ENCODE measurements at places on chromosomes 7 and 10.
A peak's percentile ranks its signal among the peaks of the same experiment; 100 is the strongest.

GRCh38 chr10:121928528-121928884, 675 bp upstream of the ATE1 start:
- no peak for DNase-seq
- H3K4me3 ChIP-seq, result peak overlapping the region; percentile 100
- no peaks in the 10 kb centered on the region for H3K27me3 ChIP-seq
- no peaks in the 10 kb centered on the region for H3K36me3 ChIP-seq
- peaks cover 4% of the 10 kb centered on the region for H3K4me1 ChIP-seq

GRCh38 chr10:130576427-130576826, 440.2 kb downstream of the GLRX3 start:
- DNase-seq, result no peak
- H3K4me1 ChIP-seq, result no peaks in the 10 kb centered on the region
- H3K4me3 ChIP-seq, result no peak overlapping the region
- H3K36me3 ChIP-seq, result no peaks in the 10 kb centered on the region
- no peaks in the 10 kb centered on the region for H3K27me3 ChIP-seq
- no peak overlapping the region for H3K27ac ChIP-seq

- no peak overlapping the region for H3K27ac ChIP-seq
- no peaks in the 10 kb centered on the region for H3K4me1 ChIP-seq
- no peak for DNase-seq
- peaks cover 4% of the 10 kb centered on the region for H3K27me3 ChIP-seq
These were observed 403.5 kb downstream of the ARL4A start for GRCh38 chr7:13090959-13091358.

DNA sequence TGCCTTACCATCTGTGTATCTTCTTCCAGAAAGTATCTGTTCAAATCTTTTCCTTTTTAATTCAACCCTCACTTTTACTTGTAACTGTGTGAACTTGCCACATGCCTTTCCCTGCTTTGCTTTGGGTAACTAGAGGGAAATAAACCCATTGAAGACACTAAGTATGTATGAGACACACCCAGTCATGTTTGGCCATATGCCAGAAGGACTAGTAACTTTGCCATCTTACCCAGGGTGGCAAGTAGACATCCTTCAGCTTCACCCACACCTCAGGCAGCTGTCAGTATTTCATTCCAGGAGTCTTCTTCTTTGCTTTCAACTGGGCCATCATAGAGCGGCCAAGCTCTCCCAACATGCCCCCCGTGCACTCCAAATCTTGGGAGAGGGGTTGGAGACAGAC, 323.1 kb downstream of the TNS3 start:
- no peaks in the 10 kb centered on the region for H3K27me3 ChIP-seq
- no peaks in the 10 kb centered on the region for H3K4me1 ChIP-seq
- H3K4me3 ChIP-seq, result no peak overlapping the region
- no peak overlapping the region for H3K27ac ChIP-seq
- no peaks in the 10 kb centered on the region for H3K36me3 ChIP-seq

DNA sequence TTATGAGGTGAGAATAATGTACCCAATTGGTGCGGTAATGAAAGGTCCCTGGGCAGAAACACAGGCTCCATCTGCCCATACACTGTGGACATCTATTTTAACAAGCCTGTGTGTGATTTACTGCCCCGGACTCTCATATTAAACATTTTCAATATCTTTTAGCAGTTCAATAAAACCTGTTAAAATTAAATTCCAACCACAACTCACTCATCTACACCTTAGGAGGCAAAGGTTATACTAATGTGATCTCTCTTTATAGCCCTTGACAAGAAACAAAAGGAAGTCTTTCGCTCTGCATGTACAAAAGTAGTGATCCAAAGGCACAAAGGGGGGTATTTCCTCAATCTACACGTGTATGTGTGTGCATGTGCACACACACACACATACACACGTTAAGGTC, 186.0 kb downstream of the PARD3 start:
- H3K4me1 ChIP-seq, result no peaks in the 10 kb centered on the region
- no peaks in the 10 kb centered on the region for H3K27me3 ChIP-seq
- no peak overlapping the region for H3K4me3 ChIP-seq

GRCh38 chr7:101744588-101744987, 72.8 kb upstream of the CUX1 start:
- no peak for DNase-seq
- no peaks in the 10 kb centered on the region for H3K36me3 ChIP-seq
- peaks cover 6% of the 10 kb centered on the region for H3K4me1 ChIP-seq

- H3K36me3 ChIP-seq, result no peaks in the 10 kb centered on the region
- no peaks in the 10 kb centered on the region for H3K4me1 ChIP-seq
- no peak overlapping the region for H3K27ac ChIP-seq
- H3K4me3 ChIP-seq, result no peak overlapping the region
- no peak for DNase-seq
These were observed 44.6 kb upstream of the HYCC1 start for GRCh38 chr7:23058408-23059096.

GRCh38 chr7:147759327-147759943, 831.1 kb upstream of the C7orf33 start:
- peaks cover 7% of the 10 kb centered on the region for H3K4me1 ChIP-seq
- H3K4me3 ChIP-seq, result no peak overlapping the region
- no peak for DNase-seq
- no peak overlapping the region for H3K27ac ChIP-seq
- no peaks in the 10 kb centered on the region for H3K36me3 ChIP-seq

GRCh38 chr10:95456516-95456915, 104.7 kb downstream of the SORBS1 start:
- no peak for DNase-seq
- H3K27me3 ChIP-seq, result peaks cover 35% of the 10 kb centered on the region
- no peak overlapping the region for H3K27ac ChIP-seq
- no peaks in the 10 kb centered on the region for H3K36me3 ChIP-seq
- H3K4me3 ChIP-seq, result no peak overlapping the region

DNA sequence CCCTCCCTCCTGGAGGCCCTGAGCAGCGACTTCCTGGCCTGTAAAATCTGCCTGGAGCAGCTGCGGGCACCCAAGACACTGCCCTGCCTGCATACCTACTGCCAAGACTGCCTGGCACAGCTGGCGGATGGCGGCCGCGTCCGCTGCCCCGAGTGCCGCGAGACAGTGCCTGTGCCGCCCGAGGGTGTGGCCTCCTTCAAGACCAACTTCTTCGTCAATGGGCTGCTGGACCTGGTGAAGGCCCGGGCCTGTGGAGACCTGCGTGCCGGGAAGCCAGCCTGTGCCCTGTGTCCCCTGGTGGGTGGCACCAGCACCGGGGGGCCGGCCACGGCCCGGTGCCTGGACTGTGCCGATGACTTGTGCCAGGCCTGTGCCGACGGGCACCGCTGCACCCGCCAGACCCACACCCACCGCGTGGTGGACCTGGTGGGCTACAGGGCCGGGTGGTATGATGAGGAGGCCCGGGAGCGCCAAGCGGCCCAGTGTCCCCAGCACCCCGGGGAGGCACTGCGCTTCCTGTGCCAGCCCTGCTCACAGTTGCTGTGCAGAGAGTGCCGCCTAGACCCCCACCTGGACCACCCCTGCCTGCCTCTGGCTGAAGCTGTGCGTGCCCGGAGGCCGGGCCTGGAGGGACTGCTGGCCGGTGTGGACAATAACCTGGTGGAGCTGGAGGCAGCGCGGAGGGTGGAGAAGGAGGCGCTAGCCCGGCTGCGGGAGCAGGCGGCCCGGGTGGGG, 2.2 kb downstream of the TRIM56 start:
- H3K27ac ChIP-seq, result no peak overlapping the region
- peaks cover 17% of the 10 kb centered on the region for H3K36me3 ChIP-seq
- H3K4me3 ChIP-seq, result no peak overlapping the region
- no peak for DNase-seq

DNA sequence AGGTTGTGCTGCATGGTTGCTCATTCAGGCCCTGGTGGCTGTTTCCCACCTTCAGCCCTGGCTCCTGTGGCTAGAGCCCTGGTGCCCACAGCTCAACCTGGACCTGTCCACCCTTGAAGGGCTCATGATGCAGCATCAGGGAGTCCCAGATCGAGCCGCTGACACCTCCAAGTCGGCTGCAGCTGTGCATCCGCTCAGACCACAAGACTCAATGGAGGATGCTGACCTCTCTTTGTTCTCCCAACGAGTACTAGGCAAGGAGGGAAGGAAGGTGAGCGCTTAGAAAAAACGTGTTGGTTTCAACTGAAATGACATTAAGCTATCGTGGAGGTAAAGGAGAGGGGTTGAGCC, 9.5 kb upstream of the C10orf95 start:
- no peak overlapping the region for H3K27ac ChIP-seq
- H3K4me3 ChIP-seq, result peak overlapping the region; percentile 52
- peaks cover 6% of the 10 kb centered on the region for H3K4me1 ChIP-seq
- H3K27me3 ChIP-seq, result no peaks in the 10 kb centered on the region

- peaks cover 22% of the 10 kb centered on the region for H3K27me3 ChIP-seq
- no peaks in the 10 kb centered on the region for H3K36me3 ChIP-seq
- H3K4me3 ChIP-seq, result no peak overlapping the region
- peaks cover 22% of the 10 kb centered on the region for H3K4me1 ChIP-seq
These were observed 47.0 kb upstream of the FRMD4A start for GRCh38 chr10:14377591-14378175.

DNA sequence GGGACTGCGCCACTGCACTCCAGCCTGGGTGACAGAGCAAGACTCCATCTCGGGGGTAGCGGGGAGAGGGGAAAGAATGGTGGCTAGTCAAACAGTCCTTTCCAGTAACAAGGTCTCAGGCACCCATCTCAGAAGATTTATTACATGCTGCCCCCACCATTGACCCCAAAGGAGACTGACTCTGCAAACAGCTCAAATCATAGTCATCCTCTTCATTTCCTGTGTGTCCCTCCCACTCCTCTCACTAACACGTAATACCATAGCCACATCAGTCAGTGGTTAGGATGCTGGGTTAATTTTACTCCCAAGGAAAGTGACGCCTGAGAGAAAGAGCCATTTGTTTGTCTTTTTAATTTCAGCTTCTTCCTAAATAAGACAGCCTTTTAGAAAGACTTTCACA, 56.6 kb upstream of the BET1 start:
- no peak overlapping the region for H3K27ac ChIP-seq
- H3K4me1 ChIP-seq, result no peaks in the 10 kb centered on the region
- no peak overlapping the region for H3K4me3 ChIP-seq
- DNase-seq, result no peak
- H3K36me3 ChIP-seq, result no peaks in the 10 kb centered on the region
- H3K27me3 ChIP-seq, result no peaks in the 10 kb centered on the region

GRCh38 chr7:148561099-148561498, 29.5 kb upstream of the C7orf33 start:
- H3K27ac ChIP-seq, result no peak overlapping the region
- no peak overlapping the region for H3K4me3 ChIP-seq
- H3K27me3 ChIP-seq, result no peaks in the 10 kb centered on the region
- H3K36me3 ChIP-seq, result no peaks in the 10 kb centered on the region
- no peaks in the 10 kb centered on the region for H3K4me1 ChIP-seq
- DNase-seq, result no peak

DNA sequence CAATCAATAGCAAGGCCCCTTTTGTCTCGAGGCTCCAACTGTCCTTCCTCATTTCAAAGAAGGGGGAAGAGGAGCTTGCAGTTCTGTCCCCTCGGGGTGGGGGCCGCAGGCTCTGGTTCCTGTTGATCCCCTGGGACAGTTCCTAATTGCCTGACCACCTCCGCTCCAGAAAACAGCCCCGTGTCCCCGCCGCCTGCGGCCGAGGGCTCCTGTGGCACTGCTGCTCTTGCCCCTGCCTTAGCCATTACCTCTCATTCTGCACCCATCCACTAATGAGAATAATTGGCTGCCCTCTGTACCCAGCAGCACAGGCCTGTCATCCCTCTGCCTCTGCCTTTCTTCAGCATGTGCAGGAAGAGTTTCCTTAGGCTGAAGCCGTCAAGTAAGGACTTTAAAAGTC, 668.3 kb upstream of the FOXK1 start:
- H3K4me3 ChIP-seq, result no peak overlapping the region
- H3K4me1 ChIP-seq, result no peaks in the 10 kb centered on the region
- no peaks in the 10 kb centered on the region for H3K36me3 ChIP-seq
- no peak for DNase-seq

GRCh38 chr7:139526578-139527544, 3.4 kb downstream of the CLEC2L start:
- no peak for DNase-seq
- no peaks in the 10 kb centered on the region for H3K36me3 ChIP-seq
- no peak overlapping the region for H3K27ac ChIP-seq

DNA sequence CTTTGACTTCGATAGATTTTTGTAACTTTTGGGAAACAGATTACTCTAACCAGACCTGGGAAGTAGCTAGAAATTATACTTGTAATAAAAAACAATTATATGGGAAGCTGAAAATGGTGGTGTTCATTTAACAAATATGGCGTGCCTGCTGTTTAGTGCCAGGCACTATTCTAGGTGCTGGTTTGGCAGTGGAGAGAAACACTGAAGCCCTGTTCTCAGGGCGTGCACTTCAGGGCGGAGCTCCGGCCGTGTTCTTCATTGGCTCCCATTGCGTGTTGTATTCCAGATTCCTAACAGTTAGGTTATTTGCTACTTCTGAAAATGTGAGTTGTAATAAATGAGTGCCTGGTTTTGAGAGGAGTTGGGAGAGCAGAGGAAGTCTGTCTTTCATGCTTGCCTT, 38.6 kb downstream of the DNAJB6 start:
- no peaks in the 10 kb centered on the region for H3K27me3 ChIP-seq
- H3K4me3 ChIP-seq, result no peak overlapping the region
- H3K4me1 ChIP-seq, result peaks cover 9% of the 10 kb centered on the region

DNA sequence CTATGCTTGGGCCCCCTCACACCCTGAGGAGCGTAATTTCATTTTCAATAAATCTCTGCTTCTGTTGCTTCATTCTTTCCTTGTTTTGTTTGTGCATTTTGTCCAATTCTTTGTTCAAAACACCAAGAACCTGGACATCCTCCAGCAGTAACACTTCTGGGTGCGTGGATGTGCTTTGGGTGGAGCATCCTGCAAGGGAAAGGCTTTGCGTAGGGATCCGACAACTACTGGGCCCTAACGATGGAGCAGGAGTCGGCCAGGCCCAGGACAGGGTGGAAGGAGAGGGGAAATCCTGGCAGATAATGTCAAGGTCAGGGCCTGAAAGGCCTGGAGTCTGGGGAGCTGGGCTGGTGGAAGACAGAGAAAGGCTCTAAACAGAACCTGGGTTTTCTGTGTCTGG, 231.8 kb downstream of the ADAM12 start:
- peaks cover 36% of the 10 kb centered on the region for H3K4me1 ChIP-seq
- DNase-seq, result no peak
- no peaks in the 10 kb centered on the region for H3K27me3 ChIP-seq
- no peak overlapping the region for H3K4me3 ChIP-seq

GRCh38 chr10:125396676-125397075, 236.3 kb upstream of the CTBP2 start:
- H3K4me3 ChIP-seq, result no peak overlapping the region
- no peak overlapping the region for H3K27ac ChIP-seq
- no peak for DNase-seq
- peaks cover 4% of the 10 kb centered on the region for H3K27me3 ChIP-seq
- no peaks in the 10 kb centered on the region for H3K36me3 ChIP-seq
- peaks cover 10% of the 10 kb centered on the region for H3K4me1 ChIP-seq

- no peaks in the 10 kb centered on the region for H3K4me1 ChIP-seq
- no peak overlapping the region for H3K4me3 ChIP-seq
- no peak for DNase-seq
- no peaks in the 10 kb centered on the region for H3K36me3 ChIP-seq
These were observed 4.1 kb upstream of the KIF5B start for GRCh38 chr10:32060347-32060746.
